ENCODE measurements at places on chromosomes 13 and 19. TPM values are rescaled to one million over a fixed set of nuclear protein-coding genes. Genes with fewer than 3 reads are reported as not detected.

Gene ADPRHL1
- total RNA-seq: 1.7 TPM

Gene SLC7A9
- total RNA-seq: not detected

DNA sequence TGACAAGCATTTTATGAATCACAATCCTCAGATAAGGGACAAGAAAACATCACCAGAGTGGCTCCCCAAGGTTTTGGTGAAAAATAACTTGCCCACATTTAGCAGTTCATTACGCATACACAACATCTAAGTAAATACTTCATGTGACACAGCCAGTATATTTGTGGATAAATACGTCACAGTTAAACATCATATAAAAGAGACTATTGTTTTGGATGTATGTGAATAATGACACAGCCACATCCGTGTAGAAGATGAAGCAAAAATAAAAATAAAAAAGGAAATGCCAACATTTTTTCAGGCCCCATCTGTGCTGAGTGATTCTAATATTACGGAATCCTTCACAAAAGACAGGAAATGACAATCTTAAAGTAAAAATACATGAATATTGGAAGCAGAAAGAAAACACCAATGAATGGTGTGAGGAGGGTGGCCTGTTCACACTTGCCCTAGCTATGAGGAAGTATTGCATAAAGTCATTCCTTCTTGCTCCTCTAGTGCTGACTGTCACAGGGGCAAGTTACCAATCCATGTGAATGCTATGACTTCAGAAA is 457.1 kb downstream of the KLF12 start:
- H3K27me3 ChIP-seq: no peaks in the 10 kb centered on the region
- no peak for DNase-seq
- H3K36me3 ChIP-seq: no peaks in the 10 kb centered on the region

DNA sequence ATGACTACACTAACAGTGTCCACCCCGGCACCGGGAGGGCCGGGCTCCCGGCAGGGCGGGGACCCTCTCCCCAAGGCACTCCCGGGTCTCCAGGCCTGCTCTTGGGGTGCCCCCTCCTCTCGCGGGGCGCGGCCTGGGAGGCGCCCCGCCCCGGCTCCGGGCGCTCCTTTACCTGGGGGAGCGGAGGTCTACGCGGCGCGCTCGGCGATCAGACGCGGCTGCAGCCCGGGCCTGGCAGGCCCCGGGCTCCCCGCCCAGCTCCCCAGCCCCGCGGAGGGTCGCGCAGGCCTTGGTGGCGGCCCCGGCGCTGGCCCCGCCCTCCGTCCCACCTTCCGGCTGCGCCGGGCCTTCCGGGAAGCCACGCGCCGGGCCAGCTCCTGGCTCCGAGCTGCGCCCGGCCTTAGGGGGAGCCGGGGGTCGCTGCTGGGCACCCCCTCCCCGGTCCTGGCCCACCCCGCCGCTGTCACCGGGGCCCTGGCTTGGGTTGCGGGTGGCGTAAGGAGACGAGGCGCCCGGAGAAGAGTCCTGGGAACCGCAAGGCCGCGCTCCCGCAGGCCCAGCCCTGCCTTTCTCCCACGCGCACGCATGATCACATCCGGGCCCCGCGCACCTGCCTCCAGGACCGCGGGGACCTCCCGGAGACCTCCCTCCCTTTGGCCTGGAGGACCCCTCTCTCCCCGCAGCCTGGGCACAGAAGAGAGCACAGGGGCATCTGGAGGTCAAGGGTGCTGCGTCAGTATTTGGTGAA is at the start of gene C19orf12:
Gene C19orf12 (minus strand): TSS at position 309 of the 748 bp plus-strand sequence. CDS start 6,848 bp downstream, outside the sequence.
- no peaks in the 10 kb centered on the region for H3K36me3 ChIP-seq
- H3K4me3 ChIP-seq: peak within 1 kb of the TSS; percentile 81
- peak within 1 kb of the TSS; percentile 90 for H3K27ac ChIP-seq
- H3K4me1 ChIP-seq: peaks cover 33% of the 10 kb centered on the region
- no peaks in the 10 kb centered on the region for H3K27me3 ChIP-seq

DNA sequence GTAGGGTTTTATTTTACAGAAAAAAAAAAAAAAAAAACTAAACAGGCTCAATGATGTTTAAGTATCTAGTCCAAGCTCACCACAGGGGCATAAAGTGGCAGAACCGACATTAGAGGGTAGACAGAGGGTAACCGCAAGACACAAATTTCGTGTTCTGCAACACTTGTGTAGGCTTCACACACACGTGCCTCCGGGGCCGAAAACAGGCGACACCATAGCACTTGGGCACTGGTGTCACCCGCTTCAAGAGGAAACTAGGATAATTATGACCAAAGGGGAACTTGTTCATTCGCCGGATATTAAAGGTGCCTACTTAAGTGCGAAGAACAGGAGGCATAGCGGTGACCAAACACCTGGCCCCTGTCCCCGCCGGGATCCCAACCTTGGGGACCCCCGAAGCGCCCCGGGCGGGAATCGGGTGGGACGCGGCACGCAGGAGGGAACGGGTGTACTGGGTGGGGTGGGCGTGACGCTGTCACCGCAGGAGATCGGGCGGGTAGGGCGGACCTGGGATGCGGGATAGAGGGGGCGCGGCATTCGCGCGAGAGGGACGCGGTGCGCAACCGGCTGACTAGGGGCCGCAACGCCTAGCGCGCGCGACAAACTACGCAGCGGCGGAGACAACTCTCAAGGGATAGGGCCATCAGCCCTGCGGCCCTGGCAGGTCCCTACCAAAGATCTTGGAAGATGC is 558 bp downstream of the MZT1 start:
- H3K4me1 ChIP-seq: peaks cover 21% of the 10 kb centered on the region
- no peak for DNase-seq
- H3K36me3 ChIP-seq: no peaks in the 10 kb centered on the region
- no peaks in the 10 kb centered on the region for H3K27me3 ChIP-seq
- H3K4me3 ChIP-seq: peak overlapping the region; percentile 73

DNA sequence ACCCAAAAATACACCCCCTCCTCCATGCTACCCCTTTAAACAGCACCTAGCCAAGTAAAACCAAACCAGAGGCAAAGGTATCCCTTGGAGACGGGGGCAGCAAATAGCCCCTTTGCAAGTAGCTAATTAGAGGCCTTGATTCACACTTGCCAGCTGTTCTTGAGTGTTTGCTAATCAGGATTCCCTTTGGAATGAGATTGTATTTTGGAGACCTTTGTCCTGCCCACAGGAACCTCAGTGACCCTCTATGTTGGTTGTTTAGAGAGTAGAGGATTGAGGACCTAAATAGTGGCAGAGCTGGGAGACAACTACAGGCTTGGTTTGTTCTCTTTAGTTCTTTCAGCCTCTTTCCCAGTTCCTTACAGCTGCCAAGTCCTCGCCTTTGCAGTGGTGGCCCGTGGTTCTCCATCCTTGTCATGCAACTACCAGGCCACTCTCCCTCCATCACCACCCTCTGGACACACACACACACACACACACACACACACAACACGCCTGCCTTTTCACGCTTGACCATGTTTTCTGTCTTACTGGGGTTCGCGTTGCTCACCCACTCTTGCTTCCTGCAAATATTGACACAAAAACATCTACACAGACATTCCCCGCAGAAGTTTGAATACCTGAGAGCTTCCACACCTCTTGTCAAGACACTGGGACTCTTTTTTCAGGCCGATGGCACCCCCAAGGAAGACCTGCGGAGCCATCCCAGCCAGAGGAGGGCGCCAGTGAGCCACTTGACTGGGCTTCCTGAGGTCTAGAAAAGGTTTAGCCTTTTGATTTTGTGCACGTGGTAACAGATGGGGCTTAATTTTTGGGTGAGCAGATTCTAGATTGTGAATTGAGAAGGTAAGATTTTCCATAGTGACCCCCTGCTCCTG is 80.0 kb upstream of the GPR183 start:
- no peak overlapping the region for H3K4me3 ChIP-seq
- H3K27ac ChIP-seq: no peak overlapping the region
- H3K4me1 ChIP-seq: peaks cover 7% of the 10 kb centered on the region
- peaks cover 12% of the 10 kb centered on the region for H3K36me3 ChIP-seq
- H3K27me3 ChIP-seq: no peaks in the 10 kb centered on the region

GRCh38 chr13:80171096-80171495 is 169.8 kb downstream of the SPRY2 start:
- no peaks in the 10 kb centered on the region for H3K4me1 ChIP-seq
- H3K27me3 ChIP-seq: no peaks in the 10 kb centered on the region
- no peak overlapping the region for H3K27ac ChIP-seq
- no peaks in the 10 kb centered on the region for H3K36me3 ChIP-seq

DNA sequence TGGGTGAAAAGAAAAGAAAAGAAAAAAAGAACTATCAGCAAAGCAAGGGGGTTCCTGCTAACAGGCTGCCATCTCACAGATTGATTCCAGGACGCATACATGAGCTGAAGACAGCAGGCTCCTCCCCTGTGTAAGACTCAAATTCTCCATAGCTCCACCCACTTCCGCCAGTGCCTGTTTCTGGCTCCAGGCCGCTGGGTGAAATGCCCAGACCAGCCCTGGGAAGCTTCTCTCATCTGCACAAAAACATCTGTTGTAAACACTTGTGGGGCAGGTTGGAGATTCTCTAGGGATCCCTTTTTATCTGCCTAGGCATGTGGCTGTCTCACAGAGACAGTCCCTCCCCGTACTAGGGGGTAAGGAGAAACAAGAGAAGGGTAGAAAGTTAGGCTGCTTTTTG is 1054.4 kb upstream of the SPRY2 start:
- no peak for DNase-seq
- H3K4me3 ChIP-seq: no peak overlapping the region
- H3K4me1 ChIP-seq: no peaks in the 10 kb centered on the region
- H3K27ac ChIP-seq: no peak overlapping the region
- no peaks in the 10 kb centered on the region for H3K36me3 ChIP-seq

DNA sequence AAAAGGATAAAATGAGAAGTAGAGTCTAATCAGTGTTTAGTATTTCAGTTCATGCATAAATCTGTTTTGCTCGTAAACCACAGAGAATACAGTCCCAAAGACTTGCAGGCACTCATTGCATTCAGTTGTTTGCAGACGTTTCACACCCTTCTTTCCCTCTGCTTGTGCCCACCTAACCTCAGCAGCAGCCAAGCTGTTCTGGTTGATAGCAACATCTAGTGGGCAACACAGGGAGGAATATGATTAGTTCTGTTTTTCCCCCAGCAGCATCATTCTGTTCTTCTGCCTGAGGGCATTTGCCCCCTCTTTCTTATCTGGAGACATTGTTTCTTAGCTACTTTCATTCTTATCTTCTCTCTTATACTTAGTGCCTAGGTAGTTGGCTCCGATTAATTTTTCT is 135.6 kb downstream of the PAN3 start:
- no peaks in the 10 kb centered on the region for H3K36me3 ChIP-seq
- no peak for DNase-seq
- no peaks in the 10 kb centered on the region for H3K27me3 ChIP-seq
- no peaks in the 10 kb centered on the region for H3K4me1 ChIP-seq
- H3K4me3 ChIP-seq: no peak overlapping the region

DNA sequence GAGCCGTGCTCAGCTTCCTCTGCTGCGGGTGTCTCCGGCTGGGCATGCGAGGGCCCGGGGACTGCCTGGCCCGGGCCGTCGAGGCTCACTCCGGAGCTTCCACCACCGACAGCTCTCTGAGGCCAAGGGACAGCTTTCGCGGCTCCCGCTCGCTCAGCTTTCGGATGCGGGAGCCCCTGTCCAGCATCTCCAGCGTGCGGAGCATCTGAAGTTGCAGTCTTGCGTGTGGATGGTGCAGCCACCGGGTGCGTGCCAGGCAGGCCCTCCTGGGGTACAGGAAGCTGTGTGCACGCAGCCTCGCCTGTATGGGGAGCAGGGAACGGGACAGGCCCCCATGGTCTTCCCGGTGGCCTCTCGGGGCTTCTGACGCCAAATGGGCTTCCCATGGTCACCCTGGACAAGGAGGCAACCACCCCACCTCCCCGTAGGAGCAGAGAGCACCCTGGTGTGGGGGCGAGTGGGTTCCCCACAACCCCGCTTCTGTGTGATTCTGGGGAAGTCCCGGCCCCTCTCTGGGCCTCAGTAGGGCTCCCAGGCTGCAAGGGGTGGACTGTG is 1.2 kb downstream of the S1PR4 start:
- peaks cover 26% of the 10 kb centered on the region for H3K4me1 ChIP-seq
- H3K27ac ChIP-seq: peak overlapping the region; percentile 4
- no peak for DNase-seq
- H3K27me3 ChIP-seq: no peaks in the 10 kb centered on the region

GRCh38 chr13:87894059-87894458 is 222.9 kb downstream of the SLITRK5 start:
- H3K27me3 ChIP-seq: no peaks in the 10 kb centered on the region
- H3K4me3 ChIP-seq: no peak overlapping the region
- no peak for DNase-seq
- no peaks in the 10 kb centered on the region for H3K4me1 ChIP-seq
- no peaks in the 10 kb centered on the region for H3K36me3 ChIP-seq
- no peak overlapping the region for H3K27ac ChIP-seq

Data from vagina (tissue), 2 donors.